ENCODE measurements at places on chromosomes 12 and 14.
A peak's percentile ranks its signal among the peaks of the same experiment; 100 is the strongest.

DNA sequence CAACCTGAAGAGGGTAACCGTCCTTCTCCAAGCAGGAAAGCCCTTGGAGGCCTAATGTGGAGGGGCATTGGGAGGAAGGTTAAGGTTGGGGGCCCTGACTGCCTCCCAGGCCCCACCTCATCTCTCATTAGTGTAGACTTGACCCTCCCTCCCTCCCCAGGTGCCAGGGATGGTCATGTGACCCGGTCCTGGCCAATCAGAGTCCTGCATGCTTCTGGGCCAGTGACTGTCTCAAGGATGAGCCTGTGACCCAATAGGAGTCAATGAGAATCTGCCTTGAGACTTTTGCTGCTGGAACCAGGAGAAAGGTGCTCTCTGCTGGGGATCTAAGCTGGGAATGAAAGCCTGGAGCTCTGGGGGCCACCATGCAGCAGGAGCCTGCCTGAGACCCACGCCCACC, 70.8 kb downstream of the NCOR2 start:
- DNase-seq, result no peak

- DNase-seq, result no peak
Measured at GRCh38 chr12:106780010-106780631, 5.6 kb downstream of the RIC8B start.

GRCh38 chr12:3744229-3744901, 8.5 kb downstream of the CRACR2A start:
- no peak for DNase-seq

DNA sequence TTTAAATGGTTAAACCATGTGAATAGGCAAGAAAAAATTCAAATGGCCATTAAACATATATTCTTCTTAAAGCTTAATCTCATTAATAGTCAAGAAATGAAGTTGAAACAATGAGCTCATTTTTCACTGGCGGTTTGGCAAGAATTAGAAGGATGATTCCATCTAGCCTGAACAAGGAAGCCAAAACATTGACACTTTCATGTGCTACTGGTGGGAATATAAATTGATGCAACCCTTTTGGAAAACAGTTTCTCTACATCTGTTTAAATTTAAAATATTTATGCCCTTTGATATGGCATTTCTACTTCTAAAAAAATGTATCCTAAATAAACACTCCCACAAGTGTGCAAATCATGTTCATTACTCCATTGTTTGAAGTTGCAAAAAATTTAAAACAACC, 174.7 kb upstream of the HIF1A start:
- DNase-seq, result no peak

GRCh38 chr12:108649126-108649525, 15.4 kb upstream of the SELPLG start:
- DNase-seq, result no peak

GRCh38 chr12:3607039-3607720, 116.2 kb downstream of the PRMT8 start:
- no peak for DNase-seq

- no peak for DNase-seq
Measured at GRCh38 chr14:51836417-51836816, 24.0 kb upstream of the GNG2 start.

DNA sequence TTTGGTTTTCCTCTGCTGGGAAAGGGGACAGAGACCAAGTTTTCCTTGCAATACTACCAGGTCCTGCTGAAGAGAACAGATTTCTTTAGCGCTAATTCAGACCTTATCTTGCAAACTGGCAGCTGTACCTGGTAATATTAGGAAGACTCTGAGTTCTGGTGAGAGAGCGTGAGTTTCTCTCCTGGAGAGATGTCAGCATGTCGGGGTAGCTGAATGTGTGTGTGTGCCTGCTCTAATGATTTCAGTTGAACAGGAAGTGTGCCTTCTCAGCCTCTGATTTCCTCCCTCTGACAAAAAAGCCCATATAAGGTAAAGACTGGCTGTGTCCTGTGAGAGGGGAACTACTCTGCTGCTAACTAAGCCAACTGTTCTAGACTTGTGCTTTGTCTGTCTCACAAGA, 10.3 kb upstream of the ERP27 start:
- peak; percentile 53 for DNase-seq

DNA sequence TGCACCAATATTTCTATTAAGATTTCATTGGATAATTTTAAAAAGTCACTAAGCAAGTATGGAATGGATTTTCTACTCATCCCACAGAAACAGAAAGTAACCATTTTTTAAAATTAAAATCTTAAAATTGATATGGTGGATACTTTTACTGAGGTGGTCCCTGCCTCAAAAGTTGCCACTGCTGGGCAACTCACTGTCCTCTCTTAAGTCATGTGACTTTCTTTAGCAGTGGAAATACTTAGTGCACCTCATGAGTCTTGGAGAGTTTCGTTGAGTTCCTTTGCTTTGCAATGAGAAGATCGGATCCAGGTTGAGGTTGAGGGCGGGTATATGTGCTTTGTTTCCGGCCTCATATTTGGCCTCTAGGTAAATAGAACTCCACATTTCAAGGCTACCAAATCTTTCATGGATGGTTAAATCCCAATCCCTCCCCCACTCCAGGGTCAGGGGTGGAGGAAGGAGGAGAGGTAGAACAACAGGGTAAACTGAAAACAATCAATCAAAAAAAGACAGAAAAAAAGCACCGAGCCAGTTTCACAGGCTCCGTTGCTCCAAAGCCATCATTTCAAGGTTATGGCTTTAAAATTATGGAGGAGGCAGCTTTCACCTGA, 39.5 kb upstream of the DUSP6 start:
- DNase-seq, result no peak

DNA sequence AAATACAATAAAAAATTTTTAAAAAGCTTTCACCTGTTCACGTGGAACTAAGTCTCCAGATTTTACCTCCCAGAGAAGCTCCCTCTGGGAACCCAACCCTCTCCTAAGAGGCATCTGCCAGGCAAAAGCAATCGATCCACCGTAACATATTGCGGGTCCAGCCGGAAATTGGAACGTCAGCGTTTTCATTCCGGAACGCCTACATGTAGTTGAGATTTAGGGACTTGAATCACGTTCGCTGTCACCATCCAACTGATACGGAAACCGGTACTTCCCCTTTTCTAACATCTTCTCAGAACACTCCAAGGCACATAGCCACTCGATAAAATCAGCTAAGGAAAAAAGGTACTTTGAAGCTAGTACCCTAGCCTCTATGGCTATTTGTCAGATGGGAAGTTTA, 70.3 kb downstream of the COX16 start:
- no peak for DNase-seq

DNA sequence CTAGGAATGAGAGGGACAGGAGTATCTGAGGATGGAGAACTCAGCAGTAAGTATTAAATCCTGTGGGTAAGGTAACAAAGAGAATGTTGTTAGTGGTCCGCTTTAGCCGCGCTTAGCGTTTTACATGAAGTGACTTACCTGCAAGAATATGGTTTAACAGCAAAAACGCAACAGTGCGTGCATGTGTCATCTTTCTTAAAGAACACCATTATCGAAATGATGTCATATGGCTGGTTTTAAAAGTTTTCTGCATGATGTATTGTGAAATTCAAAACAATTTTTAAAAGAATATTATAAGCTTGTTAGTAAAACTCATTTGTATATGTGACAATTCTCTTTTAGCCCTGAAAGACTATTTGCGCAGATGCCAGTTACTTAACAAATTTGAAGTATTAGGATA, 1.7 kb downstream of the LEMD3 start:
- no peak for DNase-seq

DNA sequence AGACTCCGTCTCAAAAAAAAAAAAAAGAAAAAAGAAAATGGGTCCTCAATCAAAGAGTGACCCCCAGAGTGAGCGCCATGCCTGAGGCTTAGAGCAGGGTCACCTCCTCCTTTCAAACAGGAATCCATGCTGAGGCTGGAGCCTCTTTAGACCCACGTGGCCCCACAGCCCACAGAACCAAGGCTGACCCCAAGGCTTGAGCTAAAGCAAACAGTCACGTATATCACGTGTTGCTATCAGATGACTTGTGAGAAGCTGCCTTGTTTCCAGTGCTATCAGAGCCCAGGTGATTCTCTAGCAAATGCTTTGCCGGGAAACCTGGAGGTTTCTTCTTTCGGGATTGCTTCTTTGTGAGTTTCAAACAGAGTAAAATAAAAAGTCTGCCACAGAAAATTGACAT, 31.7 kb upstream of the DYNC1H1 start:
- DNase-seq, result no peak

- no peak for DNase-seq
Measured at GRCh38 chr12:18320036-18320617, 58.8 kb downstream of the PIK3C2G start.

- DNase-seq, result no peak
Measured at GRCh38 chr14:23580948-23581281, 2.3 kb upstream of the JPH4 start.

DNA sequence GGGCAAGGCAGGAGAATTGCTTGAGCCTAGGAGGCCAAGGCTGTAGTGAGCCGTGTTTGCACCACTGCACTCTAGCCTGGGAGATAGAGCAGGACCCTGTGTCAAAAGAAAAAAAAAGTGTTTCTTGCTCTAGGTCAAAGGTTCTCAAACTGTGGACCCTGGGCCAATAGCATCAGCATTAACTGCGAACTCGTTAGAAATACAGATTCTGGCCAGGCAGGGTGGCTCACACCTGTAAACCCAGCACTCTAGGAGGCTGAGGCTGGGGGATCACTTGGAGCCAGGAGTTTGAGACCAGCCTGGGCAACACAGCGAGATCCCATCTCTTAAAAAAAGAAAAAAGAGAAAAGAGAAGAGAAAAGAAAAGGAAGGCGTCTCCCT, 858 bp downstream of the RILPL2 start:
- no peak for DNase-seq

GRCh38 chr14:99986396-99986795, 78.8 kb upstream of the EVL start:
- DNase-seq, result no peak

DNA sequence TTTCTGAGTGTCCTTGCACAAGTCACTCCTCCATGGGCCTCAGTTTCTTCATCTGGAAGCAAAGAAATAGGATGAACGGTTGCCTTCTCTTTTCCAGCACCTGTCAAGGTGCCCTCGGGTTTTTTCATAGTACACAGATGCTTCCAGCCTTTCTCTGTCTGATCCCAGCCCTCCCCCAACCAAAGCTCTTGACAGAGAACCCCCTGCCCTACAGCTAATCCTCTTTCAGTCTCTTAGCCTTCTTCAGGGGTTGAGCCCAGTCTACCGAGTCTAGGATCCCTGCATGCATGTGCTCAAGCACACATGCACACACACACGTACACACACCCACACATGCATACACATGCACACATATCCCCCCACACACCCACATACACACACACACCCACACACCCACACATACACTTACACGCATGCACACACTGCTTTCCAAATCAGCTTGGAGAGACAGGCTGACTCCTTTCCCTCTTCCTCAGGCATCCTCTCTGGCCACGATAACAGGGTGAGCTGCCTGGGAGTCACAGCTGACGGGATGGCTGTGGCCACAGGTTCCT, 4.7 kb downstream of the CDCA3 start:
- DNase-seq, result no peak

DNA sequence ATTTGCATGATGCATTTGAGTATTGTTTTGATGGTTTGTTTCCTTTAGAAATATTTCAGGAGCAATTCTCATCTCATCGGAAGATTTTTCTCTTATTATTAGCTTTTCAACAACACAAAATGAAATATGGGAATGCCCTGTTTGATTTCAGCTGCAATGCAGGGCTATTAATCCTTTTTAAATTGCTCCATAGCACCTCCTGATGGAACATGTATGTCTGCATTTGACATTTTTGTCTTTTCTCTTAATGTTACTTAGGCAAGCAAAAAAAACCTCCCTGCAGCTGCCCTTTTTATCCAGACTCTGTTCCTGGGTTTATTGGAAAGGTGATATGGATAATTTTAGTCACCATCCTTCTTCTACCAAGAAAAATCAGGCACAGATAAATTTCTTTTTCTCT, 895.8 kb downstream of the RPS29 start:
- DNase-seq, result no peak

DNA sequence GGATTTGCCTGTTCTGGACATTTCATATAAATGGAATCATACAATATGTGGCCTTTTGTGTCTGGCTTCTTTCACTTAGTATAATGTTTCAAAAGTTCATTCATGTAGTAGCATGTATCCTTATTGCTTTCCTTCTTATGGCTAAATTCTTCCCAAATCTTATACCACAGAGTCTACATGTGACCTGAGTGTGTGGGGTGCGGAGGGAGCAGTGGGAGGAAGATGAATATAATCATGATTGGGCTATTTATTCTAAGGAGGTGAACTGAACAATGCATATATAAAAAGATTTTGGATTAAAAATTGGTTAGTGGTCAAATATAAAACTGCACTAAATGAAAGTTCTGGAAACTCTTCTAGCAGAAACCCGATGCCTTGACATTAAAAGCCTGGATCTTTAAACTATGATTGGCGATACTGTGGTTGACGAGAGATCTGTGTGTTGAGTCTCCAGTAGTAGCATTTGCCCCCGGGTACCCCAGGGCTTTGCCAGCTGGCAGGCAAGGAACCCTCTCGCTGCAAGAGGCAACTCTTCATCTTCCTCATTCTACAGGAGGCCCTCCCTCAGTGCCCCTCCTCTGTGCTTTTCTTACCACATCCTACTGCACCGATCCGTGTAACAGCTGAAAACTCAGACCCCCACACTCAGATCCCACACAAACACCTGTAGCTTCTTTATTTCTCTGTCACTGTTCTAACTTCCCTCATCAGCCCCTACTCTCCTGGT, 2.6 kb downstream of the CYP46A1 start:
- no peak for DNase-seq

GRCh38 chr14:22334275-22334577, 254.8 kb downstream of the DAD1 start:
- DNase-seq, result no peak

- no peak for DNase-seq
Measured at GRCh38 chr14:83312511-83312910, 1778.9 kb upstream of the SEL1L start.

- no peak for DNase-seq
Measured at GRCh38 chr14:49692193-49692757, 645 bp upstream of the KLHDC1 start.

- no peak for DNase-seq
Measured at GRCh38 chr12:84660139-84660538, 252.5 kb downstream of the SLC6A15 start.

DNA sequence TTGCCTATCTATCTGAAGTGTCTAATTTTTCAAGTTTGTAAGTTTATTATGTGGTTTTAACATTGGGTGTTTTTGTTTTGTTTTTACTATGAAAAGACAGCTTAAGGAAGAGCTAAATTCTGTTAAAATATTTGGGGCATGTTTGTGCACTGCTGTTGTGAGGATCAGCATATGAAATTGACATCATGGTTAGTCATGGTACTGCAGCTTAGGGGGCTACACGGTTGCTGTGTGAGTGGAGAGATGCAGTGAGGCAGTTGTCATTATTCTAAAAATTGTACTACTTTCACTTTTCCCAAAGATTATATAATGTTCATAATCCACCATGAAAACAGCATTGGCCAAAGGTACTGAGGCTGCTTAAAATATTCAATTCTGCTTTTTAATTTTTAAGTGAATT, 49.0 kb downstream of the ZC3H14 start:
- DNase-seq, result no peak

DNA sequence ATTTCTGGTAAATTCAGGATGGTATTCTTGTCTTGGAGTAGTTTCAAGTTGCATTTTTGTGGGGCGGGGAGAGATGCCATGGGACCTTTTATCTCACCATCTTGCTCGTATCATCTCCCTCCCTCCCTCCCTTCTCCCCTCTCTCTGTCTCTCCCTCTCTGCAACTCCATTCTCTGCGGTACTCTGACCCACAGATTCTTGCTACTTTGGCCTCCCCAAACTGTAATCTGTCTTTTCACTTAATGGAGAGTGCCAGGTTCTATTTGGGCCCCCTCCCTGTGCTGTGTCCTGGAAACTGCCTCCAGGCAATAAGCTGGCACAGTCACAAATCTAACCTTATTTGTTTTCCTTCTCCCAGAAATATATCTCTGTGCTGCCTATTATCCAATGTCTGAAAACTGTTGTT, 175.2 kb downstream of the PAWR start:
- DNase-seq, result no peak
